8988T (cell line): ENCODE measurements at places on chromosomes 7 and 10.

- DNase-seq, result peak; percentile 46
Measured at GRCh38 chr7:5665094-5666025, 116.1 kb downstream of the RNF216 start.

DNA sequence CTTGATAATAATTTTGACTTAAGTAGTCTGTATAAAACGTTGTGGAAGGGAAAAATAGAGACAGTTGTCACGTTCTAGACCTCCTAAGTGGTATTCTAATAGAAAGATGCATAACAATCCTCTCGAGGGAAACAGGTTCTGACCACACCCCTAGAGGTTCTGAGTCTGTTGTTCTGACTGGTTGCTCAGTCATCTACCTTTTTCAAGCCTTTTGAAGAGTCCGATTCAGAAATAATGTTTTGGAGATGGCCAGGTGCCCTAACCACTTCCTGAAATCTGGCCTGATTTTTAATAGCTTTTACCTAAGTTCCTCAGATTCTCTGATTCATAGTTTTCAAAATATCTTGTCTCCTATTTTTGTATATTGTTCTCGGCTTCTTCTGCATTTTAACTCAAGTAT is 175.6 kb downstream of the HDAC9 start:
- DNase-seq, result no peak

- no peak for DNase-seq
Measured at GRCh38 chr10:31549896-31550295, 230.9 kb downstream of the ZEB1 start.

DNA sequence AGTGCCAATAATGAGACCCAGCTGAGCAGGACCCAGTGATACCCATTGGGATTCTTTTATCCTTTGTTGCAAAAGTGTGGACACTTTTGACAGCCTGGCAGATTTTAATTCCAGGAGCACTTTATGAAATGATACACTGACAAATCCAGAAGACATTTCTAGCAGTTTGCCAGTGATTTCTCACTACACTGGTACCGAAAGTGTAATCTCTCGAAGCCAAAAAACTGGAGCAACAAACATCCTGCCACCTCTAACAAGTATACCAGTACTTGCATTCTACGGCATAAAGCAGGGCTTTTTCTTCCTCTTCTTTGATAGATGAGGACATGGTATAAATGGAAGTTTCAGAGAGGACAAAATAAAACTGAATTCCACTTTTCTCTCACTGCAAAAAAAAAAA is 28.4 kb upstream of the AKR1D1 start:
- DNase-seq, result no peak

DNA sequence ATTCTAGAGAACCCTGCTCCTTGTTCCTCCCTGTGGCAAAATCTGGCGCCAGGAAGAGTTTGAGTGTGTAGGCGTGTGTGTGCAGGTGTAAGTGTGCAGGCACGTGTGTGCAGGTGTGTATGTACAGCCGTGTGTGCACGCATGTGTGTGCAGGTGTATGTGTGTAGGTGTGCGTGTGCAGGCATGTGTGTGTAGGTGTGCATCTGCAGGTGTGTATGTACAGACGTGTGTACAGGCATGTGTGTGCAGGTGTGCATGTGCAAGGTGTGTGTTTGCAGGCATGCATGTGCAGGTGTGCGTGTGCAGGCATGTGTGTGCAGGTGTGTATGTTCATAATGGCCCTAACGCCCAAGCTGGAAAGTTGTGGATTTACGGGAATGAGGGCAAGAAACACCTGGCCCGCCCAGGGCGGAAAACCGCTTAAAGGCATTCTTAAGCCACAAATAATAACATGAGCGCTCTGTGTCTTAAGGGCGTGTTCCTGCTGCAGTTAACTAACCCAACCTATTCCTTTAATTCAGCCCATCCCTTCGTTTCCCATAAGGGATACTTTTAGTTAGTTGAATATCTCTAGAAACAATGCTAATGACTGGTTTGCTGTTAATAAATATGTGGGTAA is 34.1 kb downstream of the KCTD7 start:
- DNase-seq, result no peak

GRCh38 chr10:103278537-103278823 is 1.5 kb downstream of the INA start:
- DNase-seq, result no peak
